Right lung (tissue), 10 donors: ENCODE measurements at places on chromosomes 11 and 22. TPM values are rescaled to one million over a fixed set of nuclear protein-coding genes. Genes with fewer than 3 reads are reported as not detected.

DNA sequence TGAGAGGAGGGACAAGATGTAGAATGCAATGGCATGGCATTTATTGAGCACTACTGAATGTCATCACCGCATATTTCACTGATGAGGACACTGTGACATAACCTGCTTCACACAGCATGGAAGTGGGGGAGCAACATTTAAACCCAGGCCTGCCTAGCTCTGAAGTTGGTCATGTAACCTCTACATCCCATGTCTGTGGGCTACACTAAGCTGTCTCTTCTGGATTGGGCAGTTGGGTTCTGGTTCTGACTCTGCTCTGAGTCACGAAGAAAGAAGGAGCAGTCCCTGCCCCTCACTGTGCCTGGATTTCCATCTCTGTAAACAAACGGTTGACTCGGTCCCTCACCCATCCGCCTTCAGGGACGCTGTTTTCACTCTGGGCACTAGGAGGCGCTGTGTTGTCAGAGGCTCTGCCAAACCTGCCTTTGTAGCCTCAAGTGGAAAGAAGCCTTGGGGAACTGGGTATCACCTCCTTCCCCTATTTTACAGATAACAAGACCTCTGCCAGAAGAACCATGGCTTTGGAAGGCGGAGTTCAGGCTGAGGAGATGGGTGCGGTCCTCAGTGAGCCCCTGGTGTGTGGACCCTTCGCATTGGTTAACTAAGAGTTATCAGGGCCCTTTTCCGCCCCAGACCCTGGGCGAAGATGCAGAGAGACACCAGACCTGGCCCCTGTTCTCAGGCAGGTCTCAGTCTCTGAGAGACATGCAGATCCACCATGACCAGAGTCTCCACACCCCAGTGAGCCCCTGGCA is 12.7 kb upstream of the ARHGEF17 start:
- no peak for DNase-seq

GRCh38 chr11:121692236-121692635 is 239.5 kb upstream of the SORL1-AS1 start:
- no peak for DNase-seq

DNA sequence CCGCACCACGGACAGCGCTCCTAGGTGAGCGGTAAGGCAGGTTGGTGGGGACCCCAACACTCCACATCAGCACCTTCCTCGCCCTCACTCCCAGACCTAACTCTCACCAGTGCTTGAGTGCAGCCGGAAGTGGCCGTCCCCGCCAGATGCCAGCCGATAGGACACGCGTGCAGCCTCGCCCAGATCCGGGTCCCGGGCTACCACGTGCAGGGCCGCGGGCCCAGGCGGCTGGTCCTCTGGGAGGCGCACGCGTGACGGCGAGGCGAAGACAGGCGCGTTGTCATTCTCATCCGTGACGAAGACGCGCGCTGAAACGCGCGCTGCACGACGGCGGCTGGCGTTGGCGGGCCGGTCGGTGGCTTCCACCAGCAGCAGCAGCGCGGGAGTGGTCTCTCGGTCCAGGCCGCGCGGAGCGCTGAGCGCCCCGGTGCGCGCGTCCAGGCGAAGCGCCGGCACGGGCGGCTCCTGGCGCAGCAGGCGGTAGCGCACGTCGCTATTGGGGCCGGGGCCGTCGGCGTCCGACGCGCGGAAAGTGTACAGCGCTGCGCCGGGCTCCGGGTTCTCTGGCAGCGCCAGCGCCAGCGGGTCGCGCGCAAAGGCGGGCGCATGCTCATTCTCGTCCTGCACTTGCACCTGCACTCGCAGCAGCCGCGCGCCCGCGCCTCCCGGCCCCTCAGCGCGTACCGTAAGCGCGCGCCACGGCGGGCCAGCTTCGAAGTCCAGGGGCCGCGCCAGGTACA is 10.8 kb upstream of the TPP1 start:
- DNase-seq: no peak

DNA sequence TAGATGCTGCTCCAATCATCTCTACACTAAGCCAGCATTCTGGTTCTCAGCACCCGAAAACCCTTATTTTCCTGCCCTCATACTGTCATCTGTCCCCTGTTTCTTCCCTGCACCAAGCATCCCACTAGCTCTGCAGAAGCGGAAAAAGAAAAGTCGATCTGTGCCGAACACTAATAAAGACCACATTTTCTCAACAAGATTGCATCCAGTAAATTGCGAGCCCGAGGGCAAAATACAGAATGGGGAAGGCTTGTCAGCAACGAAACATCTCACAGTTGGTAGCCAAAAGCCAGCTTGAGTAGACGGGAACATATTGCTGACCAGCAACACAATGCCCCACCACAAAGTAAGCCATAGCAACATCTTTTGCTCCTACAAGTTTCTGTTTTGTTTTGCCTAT is 227.4 kb downstream of the CADM1 start:
- DNase-seq: no peak

DNA sequence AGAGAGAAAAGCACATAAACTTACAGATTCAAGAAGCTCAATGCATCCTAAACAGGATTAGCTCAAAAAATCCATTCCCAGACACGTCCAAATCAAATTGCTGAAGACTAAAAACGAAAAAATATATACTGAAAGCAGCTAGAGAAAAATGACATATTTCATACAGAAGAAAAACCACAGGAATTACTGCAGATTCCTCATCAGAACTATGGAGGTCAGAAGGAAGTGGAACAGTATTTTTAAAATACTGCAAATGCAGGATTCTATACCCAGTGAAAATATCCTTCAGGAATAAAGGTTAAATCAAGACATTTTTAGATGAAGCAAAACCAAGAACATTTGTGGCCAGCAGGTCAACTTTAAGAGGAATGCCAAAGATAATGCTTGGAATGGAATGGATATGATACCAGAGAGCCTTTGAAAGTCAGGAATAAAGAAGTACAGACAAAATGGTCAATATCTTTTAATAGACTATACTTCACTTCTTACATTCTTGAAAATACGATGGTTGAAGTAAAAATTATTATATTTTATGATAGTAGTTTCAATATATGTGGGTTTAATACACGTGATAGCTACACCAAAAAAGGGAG is 352.9 kb downstream of the CTTN start:
- no peak for DNase-seq

DNA sequence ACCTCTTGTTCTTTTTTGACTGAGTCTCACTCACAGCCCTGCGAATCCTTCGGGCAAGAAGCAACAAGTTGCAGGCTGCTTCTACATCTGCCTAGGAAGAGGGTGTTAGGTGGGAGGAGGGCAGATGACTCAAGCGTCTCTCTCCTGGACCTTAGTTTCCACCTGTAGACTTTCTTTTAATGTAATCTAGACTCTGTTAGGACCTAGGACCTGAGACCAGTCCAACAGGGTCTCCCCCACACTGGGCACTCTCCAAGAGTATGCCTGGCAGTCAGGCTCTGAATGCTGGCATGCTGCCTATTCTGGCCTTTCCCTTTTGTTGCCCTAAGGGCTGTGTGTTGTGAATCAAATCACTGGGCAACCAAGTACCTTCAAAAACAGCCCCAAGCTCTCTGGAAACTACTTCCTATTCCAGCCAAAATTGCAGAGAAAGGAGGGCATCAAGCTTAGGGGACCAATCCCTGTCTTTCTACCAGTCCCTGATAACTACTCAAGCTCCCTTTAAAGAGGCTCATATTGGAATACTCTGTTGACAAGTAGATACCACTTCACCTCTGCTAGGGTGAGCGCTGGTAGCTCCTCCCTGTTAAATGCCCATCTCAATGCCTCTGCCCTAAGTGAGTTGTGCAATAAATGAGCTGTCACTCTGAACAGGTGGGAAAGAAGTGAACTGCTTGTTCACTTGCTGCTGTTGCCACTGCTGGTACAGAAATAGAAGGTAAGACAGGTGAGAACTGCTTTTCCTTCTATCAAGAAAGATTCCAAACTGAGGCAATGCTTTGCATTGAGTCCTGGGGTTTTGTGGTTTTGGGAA is at the start of gene BBOX1:
Gene BBOX1, plus strand, starts transcription at position 514 of the 814 bp plus-strand sequence. CDS start 14,616 bp downstream, outside the sequence.
- DNase-seq: no peak

GRCh38 chr11:111601636-111601978 is 642 bp upstream of the SIK2 start:
- DNase-seq: no peak

GRCh38 chr11:18105086-18105801 is 638 bp downstream of the SAAL1 start:
- DNase-seq: no peak

GRCh38 chr11:69355346-69355940 is 61.5 kb downstream of the MYEOV start:
- no peak for DNase-seq

GRCh38 chr11:21625982-21626381 is 566.9 kb upstream of the ANO5 start:
- DNase-seq: no peak

DNA sequence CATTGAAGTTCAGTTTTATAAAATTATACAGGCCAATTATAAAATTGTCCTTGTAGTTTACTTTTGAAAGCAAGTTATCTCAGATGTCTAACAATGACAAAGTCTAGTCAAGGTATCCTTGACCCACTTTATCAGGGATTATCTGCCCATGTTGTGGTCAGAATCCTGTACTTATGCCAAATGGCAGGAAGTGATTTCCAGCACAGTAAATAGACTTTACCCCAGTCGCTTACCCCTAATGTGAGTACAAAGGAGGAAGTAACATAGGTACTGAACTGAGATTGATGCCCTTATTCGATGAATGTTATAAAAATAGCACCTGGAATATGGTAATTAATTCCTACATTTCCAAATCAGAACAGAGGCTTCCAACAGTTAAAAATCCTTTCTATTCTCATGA is 355.7 kb downstream of the CNTN5 start:
- DNase-seq: no peak

GRCh38 chr11:1880746-1881441 is 10.8 kb downstream of the PRR33 start:
- no peak for DNase-seq

DNA sequence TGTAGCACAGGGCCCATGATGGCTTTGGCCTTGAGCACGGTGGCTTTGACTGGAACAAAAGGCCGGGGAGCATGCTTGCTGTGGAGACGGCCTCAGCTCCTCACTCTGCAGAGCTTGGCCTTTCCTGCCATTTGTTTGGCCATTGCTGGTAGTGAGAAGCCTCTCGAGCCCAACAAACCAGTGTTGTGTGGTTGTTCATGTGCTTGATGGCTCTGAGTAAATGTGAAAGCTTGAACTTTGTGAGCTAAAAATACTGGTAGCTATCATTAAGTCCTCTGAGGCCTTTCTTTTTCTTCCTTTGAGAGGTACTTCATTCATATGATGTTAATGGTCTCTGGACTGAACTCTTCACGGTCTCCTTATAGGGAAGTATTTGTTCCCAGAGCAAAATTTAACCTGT is 39.6 kb downstream of the NAT10 start:
- no peak for DNase-seq

- DNase-seq: no peak
These were observed 9.0 kb upstream of the C22orf39 start for GRCh38 chr22:19456541-19456940.

GRCh38 chr11:38392176-38392575 is 1794.1 kb upstream of the RAG2 start:
- DNase-seq: no peak

DNA sequence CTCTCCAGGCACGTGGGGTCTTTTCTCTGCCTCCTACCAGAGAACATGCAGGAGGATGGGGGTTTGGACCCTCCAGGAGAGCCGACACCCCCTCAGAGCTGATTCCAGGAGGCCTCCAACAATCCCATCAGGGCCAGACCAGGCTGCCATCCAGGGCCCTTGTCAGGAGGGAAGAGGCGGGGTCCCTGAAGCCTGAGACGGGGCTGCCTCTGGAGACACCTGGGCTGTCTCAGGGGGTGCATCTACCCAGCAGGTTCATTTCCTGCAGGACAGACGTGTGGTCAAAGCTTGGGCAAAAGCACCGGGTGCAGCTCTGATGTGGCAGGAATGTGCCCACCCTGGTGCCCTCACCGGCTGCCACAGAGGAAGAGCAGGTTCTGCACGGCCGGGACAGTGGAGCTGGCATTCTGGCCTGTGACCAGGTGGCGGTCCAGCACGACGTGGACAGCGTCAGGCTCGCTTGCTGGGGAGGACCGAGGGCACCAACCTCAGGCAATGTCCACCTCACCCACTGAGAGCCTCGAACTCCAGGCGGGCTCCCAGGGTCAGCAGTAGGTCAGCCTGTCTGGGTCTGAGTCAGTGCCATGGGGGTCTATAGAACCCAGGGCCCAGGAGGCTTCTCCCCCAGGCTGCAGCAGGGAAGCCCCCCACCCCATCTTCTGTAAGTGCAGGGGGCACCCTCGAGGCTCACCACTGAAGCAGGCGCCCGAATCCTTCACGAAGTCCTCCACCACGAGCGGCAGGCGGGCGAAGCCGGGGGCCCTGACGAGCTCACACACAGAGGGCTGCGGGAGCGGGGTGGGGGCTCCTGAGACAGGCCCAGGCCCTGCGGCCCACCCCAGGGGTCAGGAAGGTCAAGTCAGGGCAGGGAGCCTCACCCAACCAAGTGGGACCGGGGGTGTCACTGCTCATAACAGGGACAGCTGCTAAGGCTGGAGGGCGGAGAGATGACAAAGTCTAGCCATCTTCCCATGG is 6.4 kb downstream of the GATD1 start:
- DNase-seq: no peak

GRCh38 chr11:78646564-78647185 is 72.0 kb upstream of the NARS2 start:
- peak; percentile 22 for DNase-seq

DNA sequence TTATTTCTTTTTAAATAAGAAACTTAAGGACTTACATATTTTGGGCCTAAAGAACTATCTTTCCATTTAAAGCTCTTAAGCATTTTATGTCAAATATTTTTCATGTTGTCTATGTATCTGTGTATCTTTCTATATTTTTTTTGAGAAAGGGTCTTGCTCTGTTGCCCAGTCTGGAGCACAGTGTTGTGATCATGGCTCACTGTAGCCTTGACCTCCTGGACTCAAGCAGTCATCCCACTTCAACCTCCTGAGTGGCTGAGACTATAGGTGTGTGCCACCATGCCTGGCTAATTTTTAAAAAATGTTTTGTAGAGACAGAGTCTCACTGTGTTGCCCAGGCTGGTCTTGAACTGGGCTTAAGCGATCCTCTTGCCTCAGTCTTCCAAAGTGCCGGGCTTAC is 8.0 kb downstream of the STT3A start:
- DNase-seq: no peak

- DNase-seq: no peak
These were observed 9.6 kb downstream of the RAG1 start for GRCh38 chr11:36577373-36577772.

DNA sequence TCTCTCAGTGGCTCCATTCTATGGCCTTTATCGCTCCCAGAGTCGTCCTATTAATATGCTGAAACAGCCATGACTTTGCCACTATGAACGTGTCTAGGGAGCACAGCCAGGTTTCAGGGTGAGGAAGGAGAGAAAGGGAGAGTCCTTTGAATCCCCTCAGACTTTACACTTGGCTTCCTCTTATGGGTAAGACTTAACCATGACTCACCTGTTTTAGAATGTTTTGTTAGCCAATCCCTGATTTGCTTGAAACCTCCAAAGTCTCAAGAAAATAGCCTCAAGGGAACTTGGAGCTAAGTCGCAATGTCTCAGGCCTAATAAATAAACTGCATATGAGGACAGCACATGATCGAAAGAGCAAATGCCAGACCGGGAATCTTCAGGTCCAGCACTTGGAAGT is 131.2 kb upstream of the RCN1 start:
- DNase-seq: no peak

Gene FIBIN
- polyA plus RNA-seq: 6.7 TPM

Gene IGSF9B
- 1.9 TPM for polyA plus RNA-seq

Gene CTSF
- 33.9 TPM for polyA plus RNA-seq

Gene RNF26
- 26.7 TPM for polyA plus RNA-seq

Gene TMA7B
- 0.22 TPM for polyA plus RNA-seq

Gene C11orf91
- not detected for polyA plus RNA-seq

Gene CARD18
- not detected for polyA plus RNA-seq

Gene FBXO7
- 127 TPM for polyA plus RNA-seq

Gene GALR3
- polyA plus RNA-seq: not detected

Gene TH
- polyA plus RNA-seq: 1.2 TPM

Gene GRIA4
- polyA plus RNA-seq: 0.38 TPM

Gene RFPL2
- not detected for polyA plus RNA-seq

Gene EIF4ENIF1
- polyA plus RNA-seq: 44.3 TPM

Gene YIF1A
- polyA plus RNA-seq: 33.8 TPM

Gene APOBEC3A
- 0.19 TPM for polyA plus RNA-seq
